A172 (cell line): ENCODE measurements at places on chromosomes 6 and 20.

DNA sequence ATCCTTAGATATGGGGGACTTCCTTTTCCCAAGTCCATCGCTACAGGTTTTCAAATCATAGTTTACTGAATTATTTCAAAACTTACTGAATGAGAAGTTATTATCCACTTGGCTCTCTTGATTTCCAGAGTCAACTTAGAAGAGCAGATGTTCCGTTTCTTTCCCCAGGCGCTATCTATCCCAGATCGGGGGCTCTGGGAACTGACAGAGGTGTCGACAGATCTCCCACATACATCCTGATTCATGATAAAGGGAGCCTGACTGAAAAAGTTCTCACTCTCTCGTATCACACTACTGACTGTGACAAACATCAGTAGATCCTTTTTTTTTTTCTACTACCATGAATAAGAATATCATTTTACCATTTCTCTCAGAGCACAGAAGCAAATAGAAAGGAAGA is 654.8 kb downstream of the RNF144B start:
- no peak for DNase-seq

- DNase-seq = no peak
Measured at GRCh38 chr20:10649080-10649796, 24.6 kb downstream of the JAG1 start.

DNA sequence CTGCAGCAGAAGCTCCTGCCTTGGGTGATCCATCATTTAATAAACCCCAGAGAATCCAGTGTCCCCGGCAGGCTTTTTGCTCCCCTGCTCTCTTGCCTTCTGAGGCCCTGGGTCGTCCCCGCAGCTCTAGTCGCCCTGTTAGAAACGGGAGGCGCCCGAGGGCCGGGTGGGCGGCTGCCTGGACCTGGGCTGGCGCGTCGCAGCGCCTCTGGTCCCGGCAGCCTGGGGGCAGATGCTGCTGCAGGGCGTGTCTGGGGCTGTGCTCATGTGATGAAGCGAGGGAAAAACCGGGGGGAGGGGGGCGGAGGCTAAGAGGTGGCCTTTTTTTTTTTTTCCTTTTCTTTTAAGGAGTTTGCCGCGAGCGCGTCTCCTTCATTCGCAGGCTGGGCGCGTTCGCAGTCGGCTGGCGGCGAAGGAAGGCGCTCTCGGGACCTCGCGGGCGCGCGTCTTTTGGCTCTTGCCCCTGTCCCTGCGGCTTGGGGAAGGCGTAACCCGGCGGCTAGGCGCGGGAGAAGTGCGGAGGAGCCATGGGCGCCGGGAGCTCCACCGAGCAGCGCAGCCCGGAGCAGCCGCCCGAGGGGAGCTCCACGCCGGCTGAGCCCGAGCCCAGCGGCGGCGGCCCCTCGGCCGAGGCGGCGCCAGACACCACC is 394 bp downstream of the AKAP12 start:
- DNase-seq = peak; percentile 76

DNA sequence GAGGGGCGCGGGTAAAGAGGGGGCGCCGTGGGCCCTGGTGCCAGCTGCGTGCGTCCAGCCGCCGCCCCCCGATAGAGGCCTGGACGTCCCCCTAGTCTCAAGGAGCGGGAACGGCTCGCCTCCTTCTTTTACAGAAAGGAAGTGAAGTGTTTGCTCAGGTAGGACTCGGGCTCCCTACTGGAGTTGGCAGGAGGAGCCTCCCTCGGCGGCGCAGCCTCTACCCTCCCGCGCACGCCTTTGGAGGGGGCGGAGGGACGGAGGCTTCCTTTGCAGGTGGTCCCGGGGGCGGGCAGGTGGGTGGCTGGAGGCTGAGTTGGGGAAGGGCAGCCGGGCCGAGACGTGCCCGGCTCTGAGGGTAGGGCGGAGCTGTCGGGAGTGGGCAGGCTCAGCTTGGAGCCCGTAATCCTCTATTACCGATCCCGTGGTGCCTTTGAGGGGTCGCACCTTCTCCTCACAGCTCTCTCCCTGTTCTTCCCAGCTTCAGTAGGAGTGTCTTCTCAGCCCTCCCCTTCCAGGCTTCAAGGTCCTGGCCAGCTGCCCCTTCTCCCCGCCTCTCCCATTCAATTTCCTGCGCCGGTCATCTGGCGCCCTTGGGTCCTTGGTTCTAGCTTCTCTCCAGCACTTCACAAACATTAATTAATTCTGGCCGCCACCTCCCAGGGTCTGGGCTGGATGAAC is 728 bp downstream of the ITPR3 start:
- peak; percentile 66 for DNase-seq

- DNase-seq = peak; percentile 70
Measured at GRCh38 chr20:4563534-4563933, 158.2 kb upstream of the PRND start.

- DNase-seq = peak; percentile 6
Measured at GRCh38 chr20:41645372-41645771, 27.2 kb upstream of the CHD6 start.
